Stimulated activated CD8-positive, alpha-beta memory T cell treated with anti-CD3 and anti-CD28 coated beads, Interleukin-7, amount 100 ng/mL, for 1 hour (primary cell): ENCODE measurements at places on chromosomes 5 and 9.

- no peak for DNase-seq
Measured at GRCh38 chr9:78187763-78188484, 48.0 kb upstream of the CEP78 start.

DNA sequence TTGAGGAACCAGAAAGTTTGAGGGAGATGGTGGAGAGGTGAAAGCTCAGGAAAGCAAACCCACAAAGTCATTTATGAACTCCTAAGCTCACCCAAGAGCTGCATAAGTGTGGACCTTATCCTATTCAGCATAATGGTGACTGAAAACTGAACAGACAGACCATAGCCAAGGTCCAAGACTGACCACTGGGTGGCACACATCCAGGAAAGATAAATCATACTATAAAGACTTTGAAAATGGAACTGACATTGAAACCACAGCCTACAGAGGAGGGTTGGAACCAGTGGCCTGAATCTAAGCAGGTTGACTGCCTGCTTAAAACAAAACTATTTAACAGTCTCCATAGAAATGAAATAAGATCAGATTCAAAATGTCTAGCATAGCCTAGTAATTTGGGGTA is 121.0 kb upstream of the RGS7BP start:
- no peak for DNase-seq

DNA sequence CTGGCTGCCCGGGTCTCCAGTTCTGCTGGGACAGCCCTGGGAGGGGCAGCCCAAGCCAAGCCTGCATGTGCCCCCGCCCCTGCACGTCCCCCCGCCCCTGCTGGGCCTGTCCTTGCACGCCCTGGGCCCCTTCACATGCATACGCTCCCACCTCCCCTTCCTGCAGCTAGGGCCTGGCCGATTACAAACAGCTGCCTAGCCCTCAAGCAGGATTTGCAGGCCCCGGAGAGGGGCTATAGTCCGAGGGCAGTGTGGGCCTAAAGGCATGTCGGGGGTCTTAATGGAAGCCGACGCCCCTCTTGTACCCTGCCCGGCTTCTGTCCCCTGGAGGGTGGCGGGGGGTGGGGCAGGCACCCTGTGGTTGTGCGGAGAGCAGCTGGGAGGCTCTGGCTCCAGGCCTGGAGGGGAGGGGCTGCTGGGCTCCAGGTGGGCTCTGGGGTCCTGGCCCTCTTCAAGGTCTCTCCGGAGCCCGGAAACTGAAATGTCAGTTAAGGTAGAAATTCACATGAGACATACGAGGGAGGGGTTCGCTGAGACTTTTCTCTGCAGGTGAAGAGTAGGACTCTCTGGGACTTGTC is 16.9 kb downstream of the COL5A1 start:
- DNase-seq: no peak

DNA sequence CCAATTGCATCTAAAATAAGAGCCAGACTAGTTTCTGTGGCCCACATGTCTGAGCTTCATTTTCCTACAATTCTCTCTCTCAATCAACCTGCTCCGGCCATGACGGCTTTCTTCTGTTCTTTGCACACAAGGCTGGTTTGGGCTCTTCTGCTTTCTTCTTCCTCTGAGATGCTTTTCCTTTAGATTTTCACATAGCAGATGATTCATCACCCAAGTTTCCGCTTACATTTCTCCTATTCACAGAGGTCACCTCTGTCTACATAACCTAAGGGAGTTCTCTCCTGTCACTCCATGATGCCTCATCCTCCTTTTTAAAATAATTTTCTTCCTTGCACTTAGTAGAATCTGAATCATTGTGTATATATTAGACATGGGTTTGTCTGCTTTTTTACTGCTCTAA is 334.6 kb upstream of the TUSC1 start:
- no peak for DNase-seq

GRCh38 chr9:80134487-80134886 is 562.7 kb downstream of the TLE4 start:
- no peak for DNase-seq

- no peak for DNase-seq
Measured at GRCh38 chr9:1514250-1514649, 464.1 kb downstream of the DMRT2 start.

DNA sequence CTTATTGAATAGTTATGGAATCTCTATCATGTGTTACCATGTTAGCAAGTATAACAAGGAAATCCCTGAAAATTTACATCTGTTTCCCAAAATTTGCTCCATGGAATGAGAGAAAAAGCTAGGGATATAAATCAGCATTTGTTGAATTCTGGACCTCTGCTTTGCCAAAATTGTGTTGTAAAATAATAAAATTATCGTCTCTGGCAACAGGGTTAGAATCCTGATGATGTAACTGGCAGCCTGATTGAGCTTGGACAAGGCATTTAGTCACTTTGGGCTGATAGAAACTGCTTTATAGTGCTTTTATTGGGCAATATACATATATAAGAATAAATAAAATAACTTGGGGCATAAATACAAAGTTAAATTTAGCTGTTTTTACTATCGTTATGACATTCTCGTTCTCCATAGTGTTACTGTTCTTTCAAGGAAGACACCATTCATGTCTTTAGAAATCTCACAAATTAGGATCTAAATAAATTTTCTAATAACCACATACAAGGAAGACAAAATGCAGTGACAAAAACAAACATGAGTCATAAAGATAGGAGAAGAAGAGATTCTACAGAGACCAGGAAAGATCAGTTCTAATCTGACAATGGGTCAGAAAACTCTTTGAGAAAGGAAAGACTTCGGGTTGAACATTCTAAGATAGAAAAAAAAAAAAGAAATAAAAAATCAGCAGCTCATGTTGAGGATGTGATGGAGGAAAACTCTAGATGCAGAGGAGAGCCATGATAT is 145.0 kb upstream of the CDH10 start:
- no peak for DNase-seq

- DNase-seq: no peak
Measured at GRCh38 chr5:44845777-44846176, 37.0 kb downstream of the MRPS30 start.
